ENCODE measurements at places on chromosomes 2 and 18.

DNA sequence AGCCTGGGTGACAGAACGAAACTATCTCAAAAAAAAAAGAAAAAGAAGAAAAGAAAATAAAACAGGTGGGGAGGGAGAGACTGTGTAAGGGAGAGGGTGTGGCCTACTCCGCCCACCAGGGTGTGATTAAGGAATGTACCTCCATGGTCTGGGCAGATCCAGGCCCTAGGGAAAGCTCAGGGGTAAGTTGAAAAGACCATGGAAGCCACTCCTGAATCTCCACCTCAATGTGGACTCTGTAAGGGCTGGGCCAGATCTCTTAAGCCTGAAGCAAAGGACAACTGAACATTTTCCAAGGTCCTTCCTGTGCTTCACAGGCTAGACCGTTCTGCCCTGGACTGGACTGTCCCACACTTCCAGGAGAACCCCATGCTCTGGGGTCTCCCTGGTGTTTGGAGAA lies 9.7 kb upstream of the ATG16L1 start:
- DNase-seq, result no peak

- DNase-seq, result no peak
These were observed 290.4 kb upstream of the POU3F3 start for GRCh38 chr2:104563398-104563996.

DNA sequence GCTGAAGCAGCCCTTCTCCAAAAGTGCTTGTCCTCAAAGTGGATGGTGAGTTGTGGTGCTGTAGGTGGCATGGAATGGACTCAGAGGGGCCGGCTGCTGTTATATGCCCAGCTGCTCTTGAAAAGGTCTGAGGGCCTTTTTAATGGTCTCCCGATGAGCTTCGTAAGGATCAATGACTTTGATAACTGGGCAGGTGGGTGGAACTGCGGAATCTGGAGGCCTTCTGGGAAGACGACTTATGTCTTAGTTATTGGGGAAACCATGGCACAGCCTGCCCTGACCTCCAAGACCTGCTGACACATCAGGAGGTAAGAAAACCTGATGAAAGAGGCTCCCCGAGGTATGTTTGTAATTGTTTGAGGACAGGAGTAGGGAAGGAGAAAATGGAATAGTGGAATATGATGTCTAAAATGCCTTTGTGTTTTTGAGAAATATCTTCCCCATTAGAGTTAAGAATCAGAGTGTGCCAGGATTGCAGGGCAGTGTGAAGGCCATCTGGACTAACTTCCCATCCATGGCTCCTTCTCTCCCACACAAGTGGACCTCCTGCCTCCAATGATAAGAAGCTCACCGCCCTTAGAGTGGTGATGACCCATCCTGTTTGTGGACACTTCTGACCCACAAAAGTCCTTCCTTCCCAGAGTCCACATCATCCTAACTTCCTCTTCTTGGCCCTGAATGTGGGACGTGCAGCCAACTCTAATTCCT lies 236.1 kb downstream of the FHOD3 start:
- no peak for DNase-seq

DNA sequence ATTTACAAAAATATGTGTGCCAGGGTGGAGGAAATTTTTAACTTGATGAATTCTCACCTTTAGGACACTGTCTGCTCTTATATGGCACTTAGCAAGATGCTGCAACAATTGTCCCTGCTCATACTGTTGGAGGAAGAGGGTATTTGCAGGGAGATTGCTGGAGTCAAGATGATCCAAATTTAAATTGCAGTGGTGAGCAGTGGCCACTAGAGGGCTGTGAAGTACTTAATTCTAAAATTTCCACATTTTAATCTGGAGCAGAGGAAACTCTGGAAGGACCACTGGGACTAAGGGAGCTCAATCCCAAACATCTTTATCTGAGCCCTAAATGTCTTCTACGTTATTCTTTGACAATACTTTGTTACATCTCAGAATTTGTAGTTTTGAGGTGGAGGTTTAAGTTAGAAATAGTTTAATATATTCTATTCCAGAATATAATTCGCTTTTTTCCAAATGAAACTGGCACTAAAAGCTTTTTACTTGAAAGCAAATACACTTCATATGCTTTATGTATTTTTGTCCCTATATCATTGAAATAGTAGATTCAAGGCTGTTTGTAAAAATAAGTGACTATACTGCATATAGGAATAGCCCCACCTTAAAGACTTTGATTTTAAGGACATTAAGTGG lies 33.0 kb upstream of the PTH2R start:
- no peak for DNase-seq

DNA sequence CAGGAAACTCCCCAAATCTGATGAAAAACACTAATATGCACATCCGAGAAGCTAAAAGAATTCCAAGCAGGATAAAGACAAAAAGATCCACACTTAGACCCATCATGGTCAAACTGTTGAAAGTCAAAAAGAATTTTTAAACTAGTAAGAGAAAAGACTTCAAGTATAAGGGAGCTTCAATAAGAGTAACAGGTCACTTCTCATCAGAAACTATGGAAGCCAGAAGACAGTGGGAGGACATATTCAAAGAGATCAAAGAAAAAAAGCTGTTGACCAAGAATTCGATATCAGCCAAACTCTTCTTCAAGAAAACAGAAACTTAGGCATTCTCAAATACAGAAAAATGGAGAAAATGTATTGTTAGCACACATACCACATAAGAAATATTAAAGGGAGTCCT lies 50.4 kb downstream of the ZC3H8 start:
- DNase-seq, result no peak

- DNase-seq, result no peak
These were observed 105.6 kb downstream of the CRIM1 start for GRCh38 chr2:36461039-36461681.

All from central memory CD8-positive, alpha-beta T cell (primary cell).